ENCODE measurements at places on chromosomes 6 and 20.

GRCh38 chr6:138253731-138254130, 35.4 kb upstream of the PBOV1 start:
- no peak for DNase-seq

GRCh38 chr6:118892355-118892991, 1.5 kb upstream of the ASF1A start:
- DNase-seq: no peak

GRCh38 chr20:35451295-35451694, 4.1 kb upstream of the CEP250 start:
- no peak for DNase-seq

DNA sequence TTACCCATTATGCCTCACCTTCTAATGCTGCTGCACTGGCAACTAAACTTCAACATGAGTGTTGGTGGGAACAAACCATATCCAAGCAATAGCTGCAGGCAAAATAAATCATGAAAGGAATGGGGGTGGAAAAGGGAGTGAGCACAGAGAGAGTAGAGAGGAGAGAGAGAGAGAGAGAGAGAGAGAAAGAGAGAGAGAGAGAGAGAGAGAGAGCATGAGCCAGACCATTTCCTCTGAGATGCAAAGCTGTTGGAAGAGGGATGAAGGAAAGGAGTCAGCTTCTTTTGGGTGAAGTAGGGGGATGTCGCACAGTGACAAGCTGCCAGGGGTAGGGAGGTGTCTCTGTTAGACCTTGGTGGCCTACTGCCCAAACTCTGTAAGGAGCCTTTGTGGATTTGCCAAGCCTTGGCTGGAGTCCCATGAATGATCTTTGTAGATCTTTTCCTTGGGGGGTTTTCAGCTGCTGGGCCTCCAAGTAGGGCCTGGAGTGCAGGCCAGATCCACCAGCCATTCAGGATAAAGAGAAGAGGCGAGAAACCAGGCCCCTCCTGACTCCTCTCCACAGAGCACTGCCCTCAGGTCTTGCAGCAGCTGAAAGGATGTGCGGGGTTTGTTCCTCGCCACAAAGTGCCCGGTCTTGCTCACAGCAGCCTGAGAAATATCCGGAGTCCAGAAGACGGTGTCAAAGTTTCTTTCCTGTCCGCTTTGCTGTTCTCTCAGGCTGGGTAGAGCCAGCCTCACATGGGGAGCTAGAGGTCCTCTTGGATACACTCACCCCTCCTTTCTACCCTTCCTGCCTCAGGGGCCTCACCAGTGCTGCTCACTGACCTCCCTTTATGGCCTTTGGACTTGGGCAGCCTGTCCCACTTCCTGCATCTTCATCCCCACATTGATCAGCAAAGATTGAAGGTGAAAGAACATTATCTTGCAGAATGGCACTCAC, 17.8 kb downstream of the BTBD3 start:
- no peak for DNase-seq

- no peak for DNase-seq
Measured at GRCh38 chr6:158764183-158764849, 54.9 kb downstream of the EZR start.

GRCh38 chr6:10838794-10839333, 525 bp upstream of the MAK start:
- no peak for DNase-seq

- DNase-seq: no peak
Measured at GRCh38 chr20:3577366-3577765, 85.8 kb downstream of the GFRA4 start.

DNA sequence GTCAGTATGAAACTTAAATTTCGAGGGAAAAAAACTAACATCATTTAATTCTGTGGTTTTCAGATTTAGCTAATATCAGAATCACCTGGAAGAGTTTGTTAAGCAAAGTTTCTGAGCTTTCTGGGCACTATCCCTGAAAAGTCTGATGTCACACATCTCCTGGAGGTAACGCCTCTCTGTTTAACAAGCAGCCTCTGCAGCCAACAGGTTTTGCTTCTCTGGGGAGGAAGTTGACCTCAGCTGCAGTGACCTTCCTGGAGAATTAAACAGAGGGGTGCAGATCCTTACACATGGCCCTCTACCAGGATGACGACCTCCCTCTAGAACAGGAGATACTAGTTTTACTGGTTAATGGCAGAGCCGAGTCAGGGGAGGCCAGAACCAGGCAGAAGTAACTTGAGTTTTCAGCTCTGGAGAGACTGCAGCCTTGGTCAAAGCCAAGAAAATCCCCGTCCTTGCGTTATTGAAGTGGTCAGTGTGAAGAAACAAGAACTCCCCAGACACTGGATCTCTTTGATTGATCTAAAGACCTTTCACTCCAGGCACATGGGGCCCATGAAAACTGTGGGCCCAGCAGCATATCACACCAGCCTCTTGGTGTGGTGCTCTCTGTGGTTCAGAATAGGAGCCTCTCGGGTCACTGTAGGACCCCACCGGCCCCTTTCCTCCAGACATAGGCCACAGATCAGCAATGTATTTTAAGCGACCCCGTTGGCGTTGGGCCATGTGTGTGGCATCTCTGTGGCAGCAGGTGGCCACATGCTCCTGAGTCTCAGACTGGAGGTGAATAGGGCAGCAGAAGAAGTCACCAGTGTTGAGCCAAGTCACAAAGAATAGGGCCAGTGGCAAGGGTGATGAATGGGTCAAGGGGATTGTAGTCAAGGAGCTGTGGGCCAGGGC, 33.4 kb upstream of the CCR6 start:
- no peak for DNase-seq

DNA sequence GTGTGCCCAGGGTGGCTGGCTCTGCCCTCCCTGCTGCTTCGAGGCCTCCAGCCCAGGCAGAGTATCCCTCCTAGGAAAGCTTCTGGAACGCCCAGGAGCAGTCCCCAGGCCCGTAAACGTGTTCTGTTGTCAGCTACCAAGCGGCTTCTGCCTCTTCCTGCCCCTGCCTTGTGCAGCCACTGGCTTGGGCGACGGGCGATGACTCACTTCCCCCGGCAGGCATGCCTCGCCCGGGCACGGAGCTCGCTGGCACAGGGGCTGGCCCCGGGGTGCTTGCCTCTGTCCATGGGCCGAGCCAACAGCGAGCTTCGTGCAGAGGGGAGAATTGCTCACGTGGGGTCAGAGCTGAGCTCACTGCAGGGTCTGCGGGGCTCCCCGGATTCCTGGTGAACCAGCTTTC, 86.7 kb upstream of the THBS2 start:
- DNase-seq: no peak

DNA sequence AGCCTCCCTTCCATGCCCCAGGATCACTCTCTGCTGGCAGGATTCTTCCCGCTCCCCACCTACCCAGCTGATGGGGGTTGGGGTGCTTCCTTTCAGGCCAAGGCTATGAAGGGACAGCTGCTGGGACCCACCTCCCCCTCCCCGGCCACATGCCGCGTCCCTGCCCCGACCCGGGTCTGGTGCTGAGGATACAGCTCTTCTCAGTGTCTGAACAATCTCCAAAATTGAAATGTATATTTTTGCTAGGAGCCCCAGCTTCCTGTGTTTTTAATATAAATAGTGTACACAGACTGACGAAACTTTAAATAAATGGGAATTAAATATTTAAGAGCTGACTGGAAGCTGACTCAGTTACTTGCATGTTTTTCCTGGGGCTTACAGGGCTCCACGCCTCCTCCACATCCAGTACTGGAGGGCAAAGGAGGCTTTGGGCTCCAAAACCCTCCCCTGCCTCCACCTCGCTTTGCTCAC, 24.3 kb upstream of the FANCE start:
- no peak for DNase-seq

DNA sequence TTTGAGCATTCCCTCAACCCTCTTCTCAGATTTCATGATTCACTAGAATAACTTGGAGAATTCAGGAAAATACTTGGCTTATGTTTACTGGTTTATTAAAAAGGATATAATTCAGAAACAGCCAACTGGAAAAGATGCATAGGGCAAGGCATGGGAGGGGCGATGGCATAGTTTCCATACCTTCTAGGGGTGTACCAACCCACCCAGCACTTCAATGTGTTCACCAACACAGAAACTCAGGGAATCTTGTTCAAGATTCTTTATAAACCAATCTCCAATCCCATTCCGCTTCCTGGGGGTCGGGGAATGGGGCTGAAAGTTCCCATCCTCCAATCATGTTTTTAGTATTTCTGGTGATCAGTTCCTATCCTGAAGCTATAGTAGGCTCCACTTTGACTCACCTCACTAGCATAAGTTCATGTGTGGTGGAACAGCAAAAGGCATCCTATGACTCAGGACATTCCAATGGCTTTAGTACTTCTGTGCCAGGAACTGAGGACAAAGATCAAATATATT, 164.4 kb downstream of the SIM1 start:
- no peak for DNase-seq

- no peak for DNase-seq
Measured at GRCh38 chr6:24838081-24838480, 39.4 kb upstream of the ARMH2 start.
